Articular chondrocyte of knee joint (primary cell): ENCODE measurements at places on chromosomes 5 and 9. TPM values are rescaled to one million over a fixed set of nuclear protein-coding genes. Genes with fewer than 3 reads are reported as not detected.

Gene GPR150
- under 0.01 TPM in 1 of 2 replicates, not detected in the other for total RNA-seq

Gene UBE2QL1
- 1.3 and 2.4 TPM in 2 replicates for total RNA-seq

Gene ZNF483
- 6.1 and 6.5 TPM in 2 replicates for total RNA-seq

Gene FNBP1
- total RNA-seq: 23.6 and 29.4 TPM in 2 replicates

Gene CLTA
- 236 and 241 TPM in 2 replicates for total RNA-seq

Gene INSYN2B
- total RNA-seq: 1.1 TPM in 1 of 2 replicates, not detected in the other

Gene PCDHA9
- 0.11 and 0.26 TPM in 2 replicates for total RNA-seq

Gene SEMA5A
- total RNA-seq: 19.6 and 38.5 TPM in 2 replicates

Gene PHYHD1
- 9.1 and 10.3 TPM in 2 replicates for total RNA-seq

Gene QSOX2
- 7.6 and 8.6 TPM in 2 replicates for total RNA-seq

Gene LECT2
- total RNA-seq: not detected in 2 replicates

Gene HCN1
- not detected in 2 replicates for total RNA-seq

Gene SPATA31A3
- total RNA-seq: not detected in 2 replicates

Gene FKBP15
- total RNA-seq: 32.9 and 35.5 TPM in 2 replicates
